ENCODE measurements at places on chromosomes 1 and 21. TPM values are rescaled to one million over a fixed set of nuclear protein-coding genes. Genes with fewer than 3 reads are reported as not detected.

The KCNE2 gene
- 0.60 TPM for total RNA-seq

- H3K27me3 ChIP-seq = no peaks in the 10 kb centered on the region
- H3K4me1 ChIP-seq = no peaks in the 10 kb centered on the region
- H3K4me3 ChIP-seq = no peak overlapping the region
- no peaks in the 10 kb centered on the region for H3K36me3 ChIP-seq
- no peak for DNase-seq
- H3K27ac ChIP-seq = no peak overlapping the region
Observed at GRCh38 chr1:210746024-210746731, 387.8 kb downstream of the KCNH1 start.

- no peaks in the 10 kb centered on the region for H3K27me3 ChIP-seq
- no peak overlapping the region for H3K27ac ChIP-seq
- H3K4me3 ChIP-seq = no peak overlapping the region
- no peaks in the 10 kb centered on the region for H3K4me1 ChIP-seq
Observed at GRCh38 chr1:181438013-181438412, 45.3 kb upstream of the CACNA1E start.

GRCh38 chr1:226652613-226653012 is 86.5 kb downstream of the ITPKB start:
- no peak overlapping the region for H3K4me3 ChIP-seq
- peaks cover 13% of the 10 kb centered on the region for H3K36me3 ChIP-seq
- H3K4me1 ChIP-seq = peaks cover 17% of the 10 kb centered on the region

The FCRL4 gene
- total RNA-seq = not detected

GRCh38 chr1:113850127-113850796 is 21.2 kb downstream of the PTPN22 start:
- peaks cover 65% of the 10 kb centered on the region for H3K36me3 ChIP-seq
- peak overlapping the region; percentile 30 for H3K27ac ChIP-seq
- no peak overlapping the region for H3K4me3 ChIP-seq
- H3K4me1 ChIP-seq = peaks cover 7% of the 10 kb centered on the region

- H3K36me3 ChIP-seq = no peaks in the 10 kb centered on the region
- no peaks in the 10 kb centered on the region for H3K27me3 ChIP-seq
- H3K27ac ChIP-seq = no peak overlapping the region
- no peak for DNase-seq
Observed at GRCh38 chr21:25660233-25660632, 21.2 kb downstream of the JAM2 start.

DNA sequence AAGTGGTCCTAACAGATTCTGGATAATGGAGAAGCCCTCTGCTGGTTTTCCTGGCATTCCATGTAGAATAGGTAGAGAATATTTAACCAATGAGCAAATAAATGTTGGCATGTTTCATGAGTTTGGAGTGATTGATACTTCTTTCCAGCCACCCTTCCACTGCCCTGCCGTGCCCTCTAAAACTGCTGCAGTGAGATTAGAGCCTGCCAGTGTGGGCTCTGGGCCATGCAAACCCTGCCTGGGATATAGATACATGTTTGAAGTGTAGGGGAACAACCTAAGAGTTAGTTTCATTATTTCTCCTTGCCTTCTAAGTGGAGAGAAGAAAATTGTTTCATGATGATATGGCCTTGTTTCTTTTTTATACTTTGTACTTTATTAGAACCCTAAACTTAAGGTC is 10.4 kb downstream of the UBE2Q1 start:
- H3K4me3 ChIP-seq = no peak overlapping the region
- no peak for DNase-seq

DNA sequence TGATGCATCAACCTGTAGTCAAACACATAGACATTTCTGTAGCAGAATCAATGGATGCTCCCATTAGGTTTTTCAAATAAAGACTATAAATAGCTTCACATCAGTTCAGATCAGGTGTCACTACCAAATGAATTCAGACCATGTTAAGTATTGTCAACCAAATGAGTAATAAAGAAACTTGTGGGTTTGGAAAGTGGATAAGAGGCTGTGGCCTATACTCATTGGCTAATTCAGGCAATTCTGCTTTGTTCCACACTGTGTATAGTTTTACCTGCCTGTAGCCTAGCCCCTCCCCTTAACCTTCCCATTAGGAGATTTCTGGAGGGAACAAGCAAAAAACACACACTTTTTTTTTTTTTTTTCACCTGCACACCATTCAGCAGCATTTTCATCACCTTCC is 321.2 kb downstream of the HLX start:
- H3K27me3 ChIP-seq = no peaks in the 10 kb centered on the region
- H3K36me3 ChIP-seq = no peaks in the 10 kb centered on the region
- DNase-seq = no peak
- no peak overlapping the region for H3K4me3 ChIP-seq
- H3K4me1 ChIP-seq = no peaks in the 10 kb centered on the region

The ZBED6 gene
- 36.4 TPM for total RNA-seq

- H3K27ac ChIP-seq = no peak overlapping the region
- no peaks in the 10 kb centered on the region for H3K27me3 ChIP-seq
- no peak for DNase-seq
- peaks cover 3% of the 10 kb centered on the region for H3K36me3 ChIP-seq
- H3K4me3 ChIP-seq = no peak overlapping the region
- H3K4me1 ChIP-seq = no peaks in the 10 kb centered on the region
Observed at GRCh38 chr1:25253911-25254310, 6.7 kb upstream of the RSRP1 start.

The IGSF8 gene
- total RNA-seq = 32.1 TPM

DNA sequence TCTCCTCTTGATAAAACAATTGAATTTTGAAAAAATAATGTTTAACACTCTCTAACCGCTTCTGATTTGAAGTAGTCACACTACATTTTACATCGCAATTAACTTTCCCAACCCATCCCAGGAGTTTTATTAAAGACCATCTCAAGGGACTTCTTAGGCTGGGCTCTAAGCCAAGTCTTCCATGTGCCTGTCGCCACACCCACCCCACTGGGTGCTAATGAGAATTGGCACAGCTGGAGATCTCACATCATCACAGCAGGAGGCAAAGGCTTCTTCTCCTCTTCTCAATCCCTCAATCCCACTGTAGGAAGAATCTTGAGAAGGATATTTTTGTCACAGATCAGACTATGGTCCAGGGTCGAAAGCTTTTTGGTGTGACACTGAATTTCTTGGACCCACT is 328.9 kb downstream of the NUF2 start:
- H3K27me3 ChIP-seq = no peaks in the 10 kb centered on the region
- no peak for DNase-seq
- no peak overlapping the region for H3K4me3 ChIP-seq
- H3K27ac ChIP-seq = no peak overlapping the region
- H3K36me3 ChIP-seq = no peaks in the 10 kb centered on the region

The SLC5A9 gene
- total RNA-seq = not detected

GRCh38 chr1:168518201-168518689 is 25.6 kb downstream of the XCL2 start:
- H3K4me3 ChIP-seq = no peak overlapping the region
- no peaks in the 10 kb centered on the region for H3K36me3 ChIP-seq
- H3K27ac ChIP-seq = peak overlapping the region; percentile 16
- no peak for DNase-seq
- no peaks in the 10 kb centered on the region for H3K27me3 ChIP-seq

- no peaks in the 10 kb centered on the region for H3K27me3 ChIP-seq
- no peak overlapping the region for H3K4me3 ChIP-seq
- H3K36me3 ChIP-seq = peaks cover 21% of the 10 kb centered on the region
- DNase-seq = no peak
- no peaks in the 10 kb centered on the region for H3K4me1 ChIP-seq
Observed at GRCh38 chr1:46370214-46370633, 23.9 kb upstream of the FAAH start.

DNA sequence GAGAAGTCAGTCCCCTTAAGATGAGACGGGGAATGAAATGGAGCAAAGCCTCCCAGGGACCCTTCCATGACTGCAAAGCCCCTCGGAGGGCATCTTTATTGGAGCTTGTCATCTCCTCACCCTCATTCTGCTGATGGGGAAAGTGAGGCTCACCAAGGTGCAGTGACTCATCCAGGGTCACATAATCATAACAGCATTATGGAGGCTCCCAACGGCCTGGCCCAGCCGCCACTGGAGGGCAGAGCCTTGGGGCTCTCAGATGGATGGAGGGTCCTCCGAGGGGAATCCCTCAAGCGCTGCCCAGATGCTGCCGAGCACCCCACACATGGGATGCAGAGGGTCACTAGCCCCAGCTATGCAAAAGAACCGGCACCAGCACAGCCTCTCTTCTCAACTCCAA is 18.9 kb downstream of the IFFO2 start:
- H3K36me3 ChIP-seq = no peaks in the 10 kb centered on the region
- H3K4me1 ChIP-seq = peaks cover 79% of the 10 kb centered on the region
- H3K27ac ChIP-seq = no peak overlapping the region
- no peaks in the 10 kb centered on the region for H3K27me3 ChIP-seq
- DNase-seq = no peak

The MCOLN3 gene
- not detected for total RNA-seq

- H3K27ac ChIP-seq = no peak overlapping the region
- no peaks in the 10 kb centered on the region for H3K4me1 ChIP-seq
- no peak overlapping the region for H3K4me3 ChIP-seq
Observed at GRCh38 chr1:86224651-86225310, 68.2 kb upstream of the COL24A1 start.

GRCh38 chr1:233869680-233870079 is 34.8 kb upstream of the SLC35F3 start:
- no peaks in the 10 kb centered on the region for H3K27me3 ChIP-seq
- no peak for DNase-seq
- H3K27ac ChIP-seq = no peak overlapping the region
- H3K4me1 ChIP-seq = no peaks in the 10 kb centered on the region
- H3K4me3 ChIP-seq = no peak overlapping the region
- H3K36me3 ChIP-seq = no peaks in the 10 kb centered on the region

DNA sequence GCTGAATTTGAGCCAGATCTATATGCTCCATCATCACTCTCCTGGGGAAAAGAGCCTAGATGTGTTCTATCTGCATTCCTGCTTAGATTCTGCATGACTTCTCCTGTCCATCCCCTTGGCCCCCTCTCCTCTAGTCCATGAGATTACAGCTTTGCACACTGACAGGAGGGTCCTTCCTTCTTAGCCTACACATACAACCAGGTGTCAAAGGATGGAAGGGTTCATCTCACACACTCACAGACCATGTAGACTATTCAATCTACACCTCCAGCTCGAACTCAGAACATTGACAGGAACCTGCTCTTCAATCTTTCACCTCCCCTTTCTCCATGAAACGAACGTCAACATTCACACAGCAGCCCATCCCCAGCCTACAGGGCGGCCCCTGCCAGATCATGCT is 13.8 kb downstream of the C1orf116 start:
- H3K27me3 ChIP-seq = no peaks in the 10 kb centered on the region
- H3K27ac ChIP-seq = no peak overlapping the region
- H3K4me1 ChIP-seq = no peaks in the 10 kb centered on the region
- H3K36me3 ChIP-seq = no peaks in the 10 kb centered on the region
- no peak overlapping the region for H3K4me3 ChIP-seq

The TSPAN2 gene
- 17.1 TPM for total RNA-seq

The CLDN8 gene
- total RNA-seq = not detected

The CDC42 gene
- total RNA-seq = 463 TPM

DNA sequence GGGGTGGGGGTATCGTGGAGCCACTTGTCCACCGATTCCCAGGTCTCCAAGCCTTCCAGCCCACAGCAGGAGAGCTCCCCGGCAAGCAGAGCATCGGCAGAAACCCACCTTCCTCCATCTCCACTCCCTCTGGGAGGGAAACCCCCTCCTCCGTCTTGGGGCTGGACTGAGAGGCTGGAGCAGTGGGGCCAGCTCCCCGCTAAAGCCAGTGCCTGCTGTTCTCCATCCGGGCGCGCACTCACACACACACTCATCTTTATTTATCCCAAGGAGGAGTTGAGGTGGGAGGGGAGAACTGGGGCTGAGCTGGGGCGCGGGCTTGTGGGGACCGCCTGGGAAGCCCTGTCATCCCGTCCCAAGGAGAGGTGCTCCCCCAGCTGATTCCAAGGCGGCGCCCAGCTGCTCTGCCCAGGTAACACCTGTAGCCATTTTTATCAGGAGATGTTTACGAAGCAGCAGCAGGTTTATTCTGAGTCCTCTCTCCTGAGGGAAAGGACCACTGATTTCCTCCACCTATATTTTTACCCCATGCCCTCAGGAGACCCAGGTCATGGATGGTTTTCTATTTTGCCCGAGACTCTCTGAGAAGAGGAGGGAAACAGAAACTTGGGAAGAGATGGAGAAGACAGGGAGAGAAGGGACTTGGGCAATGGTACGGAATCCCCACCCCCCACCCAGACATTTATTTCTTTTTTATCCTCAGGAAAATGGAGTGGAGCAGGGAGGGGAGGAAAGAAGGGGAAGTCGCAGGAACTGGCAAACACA is 2.1 kb downstream of the KCNN3 start:
- no peak overlapping the region for H3K27ac ChIP-seq
- peaks cover 20% of the 10 kb centered on the region for H3K27me3 ChIP-seq
- no peaks in the 10 kb centered on the region for H3K36me3 ChIP-seq
- H3K4me1 ChIP-seq = peaks cover 14% of the 10 kb centered on the region
- DNase-seq = no peak
- no peak overlapping the region for H3K4me3 ChIP-seq

DNA sequence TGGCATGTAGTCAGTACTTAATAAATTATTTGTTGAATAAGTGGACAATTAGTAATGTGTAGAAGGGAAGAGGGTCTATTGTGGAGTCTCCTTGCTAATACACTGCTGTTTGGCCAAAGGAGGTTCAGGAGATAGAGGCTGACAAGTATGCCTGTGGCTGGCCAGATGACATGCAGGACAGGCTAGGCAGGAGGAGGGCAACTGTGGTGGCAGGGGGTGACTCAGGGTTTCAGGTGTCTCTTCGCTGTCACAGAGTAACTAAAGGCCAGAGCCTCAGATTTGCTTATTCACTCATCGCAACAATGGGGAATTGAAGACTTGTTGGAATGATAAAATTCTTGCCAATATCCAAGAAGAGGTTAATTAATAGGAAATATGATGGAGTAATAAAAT is 33.1 kb downstream of the THRAP3 start:
- no peak overlapping the region for H3K4me3 ChIP-seq
- H3K27ac ChIP-seq = no peak overlapping the region
- peaks cover 29% of the 10 kb centered on the region for H3K36me3 ChIP-seq
- H3K4me1 ChIP-seq = peaks cover 6% of the 10 kb centered on the region
- H3K27me3 ChIP-seq = no peaks in the 10 kb centered on the region

The CYP4A11 gene
- total RNA-seq = not detected

DNA sequence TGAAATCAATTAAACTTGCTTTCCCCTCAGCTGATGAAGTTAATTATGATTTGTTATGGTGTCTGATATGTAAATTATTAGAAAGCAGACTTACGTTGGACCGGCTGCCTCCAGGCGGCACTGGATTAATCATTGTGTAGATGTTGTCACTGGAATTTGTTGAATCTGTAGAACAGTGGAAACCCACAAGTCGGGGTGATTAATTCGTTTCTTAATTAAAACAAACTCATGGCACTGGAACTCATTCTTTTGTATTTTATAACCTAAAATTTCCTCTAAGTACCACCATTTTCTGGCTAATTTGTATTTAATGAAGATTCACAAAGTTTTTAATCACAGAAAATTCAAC is 39.0 kb downstream of the MRPL37 start:
- H3K4me3 ChIP-seq = no peak overlapping the region
- no peak overlapping the region for H3K27ac ChIP-seq
- no peaks in the 10 kb centered on the region for H3K4me1 ChIP-seq

- H3K4me3 ChIP-seq = no peak overlapping the region
- H3K27me3 ChIP-seq = no peaks in the 10 kb centered on the region
- no peak overlapping the region for H3K27ac ChIP-seq
- DNase-seq = no peak
- H3K36me3 ChIP-seq = peaks cover 2% of the 10 kb centered on the region
Observed at GRCh38 chr21:31117128-31117916, 79.0 kb upstream of the KRTAP19-8 start.
